Bronchial epithelial cell (primary cell): ENCODE measurements at places on chromosomes 2 and 18.

DNA sequence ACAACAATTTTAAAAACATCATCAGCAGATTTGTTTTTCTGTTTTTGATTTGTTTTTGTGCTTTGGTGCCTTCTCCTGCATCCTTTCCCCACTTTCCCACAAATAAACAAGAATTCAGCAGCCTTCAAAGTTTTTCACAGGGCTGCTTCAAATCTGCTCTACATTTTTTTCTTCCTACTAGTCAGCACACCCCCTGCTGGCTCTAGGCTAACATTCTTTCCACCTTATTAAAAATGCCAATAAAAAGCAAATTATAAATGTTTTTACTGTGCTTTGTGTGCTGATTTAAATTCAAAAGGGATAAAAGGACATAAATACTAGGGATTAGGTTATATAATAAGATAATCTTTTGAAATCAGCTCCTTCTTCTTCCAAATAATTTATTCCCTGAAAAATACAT, 6.2 kb upstream of the CNTNAP5 start:
- DNase-seq, result peak; percentile 3

- no peak for DNase-seq
These were observed 152.7 kb upstream of the SOX11 start for GRCh38 chr2:5539282-5540165.

GRCh38 chr2:101698014-101698843, 722 bp downstream of the MAP4K4 start:
- peak; percentile 33 for DNase-seq

- peak; percentile 25 for DNase-seq
These were observed 410.4 kb downstream of the MEIS1 start for GRCh38 chr2:66845307-66845706.

DNA sequence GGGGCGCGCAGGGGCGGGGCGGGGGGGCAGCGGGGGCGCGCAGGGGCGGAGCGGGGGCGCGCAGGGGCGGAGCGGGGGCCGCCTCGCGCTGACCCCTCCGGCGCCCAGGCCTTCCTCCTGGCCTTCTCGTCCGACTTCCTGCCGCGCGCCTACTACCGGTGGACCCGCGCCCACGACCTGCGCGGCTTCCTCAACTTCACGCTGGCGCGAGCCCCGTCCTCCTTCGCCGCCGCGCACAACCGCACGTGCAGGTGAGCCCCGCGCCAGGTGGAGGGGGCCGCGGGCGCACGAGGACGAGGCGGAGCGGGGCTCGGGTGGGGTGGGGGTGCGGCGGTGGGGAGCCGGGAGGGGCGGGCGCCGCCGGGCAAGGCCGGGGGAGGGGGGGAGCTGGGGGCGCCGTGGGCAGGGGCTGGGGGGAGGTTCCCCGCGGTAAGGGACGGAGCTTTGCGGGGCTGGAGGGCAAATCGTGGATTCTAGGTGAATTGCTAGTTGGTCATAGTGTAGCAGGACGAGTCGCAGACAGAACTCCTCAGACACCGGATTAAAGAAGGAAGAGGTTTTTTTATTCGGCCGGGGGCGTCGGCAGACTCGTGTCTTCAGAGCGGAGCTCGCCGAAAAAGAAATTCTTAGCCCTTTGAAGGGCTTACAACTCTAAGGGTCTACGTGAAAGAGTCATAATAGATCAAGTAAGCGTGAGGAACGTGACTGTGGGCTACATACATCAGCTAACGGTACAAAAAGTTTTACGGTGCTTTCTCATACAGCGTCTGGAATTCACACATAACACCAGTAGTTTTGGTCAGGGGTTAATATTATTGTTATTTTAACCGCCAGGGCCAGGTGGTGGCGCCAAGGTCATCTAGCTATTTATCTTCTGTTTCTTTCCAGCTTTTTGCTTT, 29.9 kb downstream of the ANO7 start:
- DNase-seq, result peak; percentile 23

GRCh38 chr2:144703852-144704708, 184.2 kb upstream of the ZEB2 start:
- DNase-seq, result peak; percentile 88

- no peak for DNase-seq
These were observed 25.7 kb downstream of the FANCL start for GRCh38 chr2:58215429-58215828.

- no peak for DNase-seq
These were observed 160.1 kb upstream of the MYCN start for GRCh38 chr2:15780234-15780633.
